Activated CD4-positive, alpha-beta memory T cell treated with anti-CD3 and anti-CD28 coated beads, Interleukin-2, amount 10 ng/mL, durations not matched to agents 7 days and 5 days (primary cell): ENCODE measurements at places on chromosomes 13 and 19. TPM values are rescaled to one million over a fixed set of nuclear protein-coding genes. Genes with fewer than 3 reads are reported as not detected.
A peak's percentile ranks its signal among the peaks of the same experiment; 100 is the strongest.

DNA sequence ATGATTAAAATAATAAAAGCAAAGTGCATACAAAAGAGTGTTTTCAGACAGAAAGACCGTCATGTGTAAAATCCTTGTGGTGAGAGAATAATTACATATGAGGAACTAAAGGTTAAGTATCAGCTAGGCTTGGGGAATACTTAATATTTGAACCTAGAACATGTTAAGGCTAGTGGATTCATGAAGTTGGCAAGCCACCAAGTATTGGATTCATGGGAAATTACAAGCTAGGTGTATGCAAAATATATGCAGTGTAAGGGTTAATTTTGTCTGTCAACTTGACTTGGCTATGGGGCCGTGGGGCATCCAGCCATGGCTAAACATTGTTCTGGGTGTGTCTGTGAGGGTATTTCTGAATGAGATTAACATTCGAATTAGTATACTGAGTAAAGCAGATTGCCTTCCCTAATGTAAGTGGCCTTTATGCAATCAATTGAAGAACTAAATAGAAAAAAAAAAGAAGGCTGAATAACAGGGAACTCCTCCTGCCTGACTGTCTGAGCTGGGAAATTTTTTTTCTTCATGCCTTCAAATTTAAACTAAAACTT is 533.5 kb upstream of the KLF12 start:
- no peak overlapping the region for H3K4me3 ChIP-seq
- no peak overlapping the region for H3K27ac ChIP-seq
- no peaks in the 10 kb centered on the region for H3K27me3 ChIP-seq
- no peak for DNase-seq

DNA sequence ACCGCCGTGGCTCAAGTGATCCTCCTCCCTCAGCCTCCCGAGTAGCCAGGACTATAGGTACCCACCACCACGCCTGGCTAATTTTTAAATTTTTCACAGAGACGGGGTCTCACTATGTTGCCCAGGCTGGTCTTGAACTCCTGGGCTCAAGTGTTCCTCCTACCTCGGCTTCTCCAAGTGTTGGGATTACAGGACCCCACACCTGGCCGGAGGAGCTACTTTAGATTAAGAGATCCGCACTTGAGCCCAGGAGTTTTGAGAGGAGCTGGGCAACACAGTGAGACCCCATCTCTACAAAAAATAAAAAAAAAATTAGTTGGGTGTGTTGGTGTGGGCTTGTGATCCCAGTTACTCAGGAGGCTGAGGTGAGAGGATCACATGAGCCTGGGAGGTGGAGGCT is 9.0 kb upstream of the ZNF460 start:
- peaks cover 35% of the 10 kb centered on the region for H3K36me3 ChIP-seq
- DNase-seq = no peak
- no peaks in the 10 kb centered on the region for H3K4me1 ChIP-seq
- H3K27me3 ChIP-seq = no peaks in the 10 kb centered on the region

The ZNF442 gene
- 0.75 TPM for total RNA-seq

The IGSF23 gene
- not detected for total RNA-seq

- peaks cover 21% of the 10 kb centered on the region for H3K27me3 ChIP-seq
- no peaks in the 10 kb centered on the region for H3K4me1 ChIP-seq
- no peak overlapping the region for H3K4me3 ChIP-seq
- no peaks in the 10 kb centered on the region for H3K36me3 ChIP-seq
- H3K27ac ChIP-seq = no peak overlapping the region
Observed at GRCh38 chr13:28379371-28380083, 115.4 kb downstream of the FLT1 start.

GRCh38 chr13:49220856-49221589 is 885 bp downstream of the MLNR start:
- peak overlapping the region; percentile 55 for H3K4me3 ChIP-seq
- no peaks in the 10 kb centered on the region for H3K36me3 ChIP-seq
- peaks cover 17% of the 10 kb centered on the region for H3K4me1 ChIP-seq
- no peak for DNase-seq

GRCh38 chr13:28615916-28616446 is 42.9 kb upstream of the POMP start:
- H3K4me1 ChIP-seq = peaks cover 17% of the 10 kb centered on the region
- H3K36me3 ChIP-seq = no peaks in the 10 kb centered on the region

DNA sequence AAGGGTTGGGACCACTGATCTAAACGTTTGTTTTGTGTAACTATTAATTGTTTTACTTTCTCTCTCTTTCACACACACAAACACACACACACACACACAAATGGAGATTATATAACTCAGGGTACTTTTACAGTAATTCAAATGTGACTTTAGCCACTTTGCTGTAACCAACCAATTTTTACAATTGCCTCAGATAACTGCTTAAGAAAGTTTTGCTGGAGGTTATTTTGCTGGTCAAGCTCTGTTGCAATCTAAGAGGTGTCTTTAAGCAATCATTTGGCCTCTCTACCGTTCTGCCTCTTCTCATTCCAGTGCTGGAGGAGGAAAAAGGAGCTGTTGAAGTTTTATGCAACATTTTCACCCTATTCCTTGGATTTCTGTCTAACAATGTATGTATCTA is 63.0 kb downstream of the TBC1D4 start:
- H3K4me1 ChIP-seq = peaks cover 2% of the 10 kb centered on the region
- H3K27me3 ChIP-seq = peaks cover 9% of the 10 kb centered on the region
- H3K27ac ChIP-seq = no peak overlapping the region
- H3K4me3 ChIP-seq = no peak overlapping the region
- DNase-seq = no peak

DNA sequence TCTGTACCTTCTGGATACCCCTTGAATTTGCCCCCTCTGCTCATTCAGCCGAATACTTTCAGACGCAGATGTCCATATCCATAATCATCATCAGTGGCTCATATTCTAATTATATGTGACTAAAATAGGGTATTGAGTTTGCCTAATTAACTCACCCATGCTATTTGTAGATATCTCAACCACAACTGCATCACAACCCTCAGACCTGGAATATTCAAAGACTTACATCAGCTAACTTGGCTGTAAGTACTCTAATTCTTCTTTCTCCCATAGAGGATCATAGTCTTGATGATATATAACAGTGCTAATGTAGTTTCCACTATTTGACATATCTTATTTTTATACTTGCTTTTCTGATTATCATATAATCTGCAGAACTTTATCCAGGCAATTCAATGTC is 35.8 kb downstream of the RXFP2 start:
- H3K4me1 ChIP-seq = peaks cover 8% of the 10 kb centered on the region
- H3K27me3 ChIP-seq = peaks cover 4% of the 10 kb centered on the region
- H3K27ac ChIP-seq = no peak overlapping the region

- H3K27me3 ChIP-seq = peaks cover 2% of the 10 kb centered on the region
- H3K4me3 ChIP-seq = no peak overlapping the region
- peaks cover 25% of the 10 kb centered on the region for H3K4me1 ChIP-seq
- H3K36me3 ChIP-seq = peaks cover 8% of the 10 kb centered on the region
- peak overlapping the region; percentile 77 for H3K27ac ChIP-seq
Observed at GRCh38 chr13:48938308-48938943, 37.3 kb upstream of the FNDC3A start.

DNA sequence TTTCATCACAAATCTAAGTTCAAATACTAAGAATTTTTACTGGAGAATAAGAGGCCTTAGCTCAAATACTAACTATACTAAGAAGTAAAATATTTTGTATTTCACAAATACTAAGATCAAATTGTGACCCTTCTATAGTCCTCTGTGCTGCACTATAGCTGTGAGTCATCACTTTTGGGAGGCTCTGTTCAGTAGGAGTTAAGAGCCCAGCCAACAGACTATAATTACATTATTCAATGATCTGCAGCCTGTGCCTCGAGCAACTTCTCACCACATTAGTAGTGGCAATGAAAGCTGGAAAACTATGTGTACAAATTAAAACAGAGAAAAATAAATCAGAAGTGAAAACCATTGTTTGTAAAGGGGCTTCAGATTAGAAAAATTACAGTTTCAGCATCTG is 147.3 kb upstream of the GPC6 start:
- H3K27ac ChIP-seq = no peak overlapping the region
- H3K4me1 ChIP-seq = no peaks in the 10 kb centered on the region
- no peak for DNase-seq
- no peaks in the 10 kb centered on the region for H3K27me3 ChIP-seq

GRCh38 chr13:46496086-46496485 is 56.9 kb upstream of the LRCH1 start:
- H3K4me3 ChIP-seq = no peak overlapping the region
- no peaks in the 10 kb centered on the region for H3K36me3 ChIP-seq

- H3K27ac ChIP-seq = no peak overlapping the region
- H3K27me3 ChIP-seq = no peaks in the 10 kb centered on the region
- no peak for DNase-seq
- H3K4me1 ChIP-seq = no peaks in the 10 kb centered on the region
Observed at GRCh38 chr13:66138172-66138811, 1091.8 kb downstream of the PCDH9 start.

The ZNF844 gene
- total RNA-seq = 1.4 TPM

The AXL gene
- total RNA-seq = 0.60 TPM

DNA sequence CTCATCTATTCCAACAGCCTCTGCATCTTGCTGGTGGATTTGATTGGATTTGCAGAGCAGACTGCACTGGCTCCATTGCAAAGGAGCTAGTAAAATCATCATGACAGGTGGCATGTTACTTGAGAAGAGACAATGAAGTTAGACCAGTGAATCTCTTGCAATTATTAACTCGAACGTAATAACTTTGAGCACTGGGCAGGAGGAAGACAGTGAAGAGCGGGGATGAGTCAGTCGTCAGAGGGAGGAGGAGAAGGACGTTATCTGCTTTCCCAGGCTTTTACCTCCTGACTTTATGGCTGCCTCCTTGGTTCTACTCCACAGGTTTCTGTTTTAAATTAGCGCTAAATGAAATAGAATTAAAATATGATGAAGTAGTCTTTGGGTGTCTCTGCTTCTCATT is 257.8 kb upstream of the IPO5 start:
- H3K4me3 ChIP-seq = no peak overlapping the region
- no peaks in the 10 kb centered on the region for H3K36me3 ChIP-seq
- H3K27ac ChIP-seq = no peak overlapping the region
- no peaks in the 10 kb centered on the region for H3K27me3 ChIP-seq

The TFDP1 gene
- total RNA-seq = 128 TPM

- no peak overlapping the region for H3K27ac ChIP-seq
- H3K36me3 ChIP-seq = no peaks in the 10 kb centered on the region
- no peaks in the 10 kb centered on the region for H3K4me1 ChIP-seq
- no peaks in the 10 kb centered on the region for H3K27me3 ChIP-seq
- no peak overlapping the region for H3K4me3 ChIP-seq
Observed at GRCh38 chr13:100300708-100301107, 211.8 kb downstream of the PCCA start.

DNA sequence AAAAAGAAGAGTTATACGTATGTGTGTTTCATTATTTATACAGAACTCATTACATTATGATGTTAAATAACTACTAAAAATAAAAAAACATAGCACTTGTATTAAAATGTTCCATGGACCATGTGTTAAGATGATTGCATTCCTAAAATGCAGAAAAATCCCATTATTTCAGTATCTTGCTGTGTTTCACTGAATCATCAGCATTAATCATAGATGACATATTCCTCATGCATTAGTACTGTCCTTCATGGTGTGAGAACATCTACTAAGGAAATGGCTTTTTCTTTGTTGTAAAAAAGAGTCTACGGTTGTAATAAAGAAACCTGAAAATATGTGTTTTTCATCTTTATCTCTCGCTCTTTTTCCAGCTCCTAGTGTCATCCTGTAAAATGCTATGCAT is 416.5 kb downstream of the FGF14 start:
- no peak for DNase-seq
- H3K27me3 ChIP-seq = no peaks in the 10 kb centered on the region
- H3K36me3 ChIP-seq = no peaks in the 10 kb centered on the region
- H3K4me1 ChIP-seq = no peaks in the 10 kb centered on the region
- no peak overlapping the region for H3K4me3 ChIP-seq

The HNRNPA1L2 gene
- 8.9 TPM for total RNA-seq

DNA sequence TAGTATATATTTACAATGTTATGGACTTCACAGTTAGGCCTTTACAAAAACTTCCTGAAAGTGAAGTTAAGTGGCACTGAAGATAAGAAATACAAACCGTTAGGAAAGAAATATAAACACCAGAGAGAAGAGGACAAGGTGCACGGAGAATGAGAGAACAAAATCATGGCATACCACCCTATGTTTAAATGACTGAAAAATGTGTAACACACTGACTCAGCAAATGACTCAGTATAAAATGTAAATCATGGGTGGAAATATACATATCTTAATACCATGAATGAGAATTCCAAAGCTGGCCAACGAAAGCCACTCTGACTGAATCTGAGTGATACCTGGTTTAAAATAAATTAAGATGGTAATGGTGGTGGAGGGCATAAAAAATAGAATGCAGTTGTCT is 260.8 kb downstream of the DNAJC15 start:
- H3K4me3 ChIP-seq = no peak overlapping the region
- H3K27me3 ChIP-seq = peaks cover 4% of the 10 kb centered on the region
- no peaks in the 10 kb centered on the region for H3K36me3 ChIP-seq
- no peak for DNase-seq

- no peak overlapping the region for H3K27ac ChIP-seq
- DNase-seq = no peak
Observed at GRCh38 chr13:53474878-53475277, 446.3 kb downstream of the OLFM4 start.

- no peak for DNase-seq
- no peak overlapping the region for H3K4me3 ChIP-seq
- no peaks in the 10 kb centered on the region for H3K4me1 ChIP-seq
- no peaks in the 10 kb centered on the region for H3K27me3 ChIP-seq
- H3K27ac ChIP-seq = no peak overlapping the region
Observed at GRCh38 chr13:29227576-29227975, 367.9 kb downstream of the SLC7A1 start.

The CCDC70 gene
- total RNA-seq = not detected

The TBCB gene
- 185 TPM for total RNA-seq
